Activated CD4-positive, alpha-beta T cell treated with anti-CD3 and anti-CD28 coated beads, Interleukin-2, amount 10 ng/mL, durations not matched to agents 24 days and 14 days (primary cell): ENCODE measurements at places on chromosomes 7 and 10. TPM values are rescaled to one million over a fixed set of nuclear protein-coding genes. Genes with fewer than 3 reads are reported as not detected.

Gene ZNF485
- total RNA-seq, result 7.1 and 9.2 TPM in 2 replicates

Gene NEUROD6
- total RNA-seq, result not detected in 2 replicates

Gene FOXK1
- 36.6 TPM in 2 replicates for total RNA-seq

Gene CHCHD1
- 34.9 and 37.8 TPM in 2 replicates for total RNA-seq

Gene LIPJ
- not detected in 2 replicates for total RNA-seq

Gene OR2A42
- not detected in 2 replicates for total RNA-seq

Gene GJD4
- total RNA-seq, result not detected in 2 replicates

Gene NKX1-2
- not detected in 2 replicates for total RNA-seq

GRCh38 chr10:50927522-50928189 is 42.2 kb upstream of the A1CF start:
- no peak overlapping the region for H3K4me3 ChIP-seq
- no peaks in the 10 kb centered on the region for H3K27me3 ChIP-seq
- no peaks in the 10 kb centered on the region for H3K36me3 ChIP-seq
- H3K27ac ChIP-seq, result no peak overlapping the region
- H3K4me1 ChIP-seq, result no peaks in the 10 kb centered on the region

- H3K4me3 ChIP-seq, result no peak overlapping the region
- H3K27me3 ChIP-seq, result no peaks in the 10 kb centered on the region
- H3K4me1 ChIP-seq, result no peaks in the 10 kb centered on the region
- no peaks in the 10 kb centered on the region for H3K36me3 ChIP-seq
- H3K27ac ChIP-seq, result no peak overlapping the region
- no peak for DNase-seq
Measured at GRCh38 chr7:46283852-46284251, 362.8 kb upstream of the IGFBP3 start.

DNA sequence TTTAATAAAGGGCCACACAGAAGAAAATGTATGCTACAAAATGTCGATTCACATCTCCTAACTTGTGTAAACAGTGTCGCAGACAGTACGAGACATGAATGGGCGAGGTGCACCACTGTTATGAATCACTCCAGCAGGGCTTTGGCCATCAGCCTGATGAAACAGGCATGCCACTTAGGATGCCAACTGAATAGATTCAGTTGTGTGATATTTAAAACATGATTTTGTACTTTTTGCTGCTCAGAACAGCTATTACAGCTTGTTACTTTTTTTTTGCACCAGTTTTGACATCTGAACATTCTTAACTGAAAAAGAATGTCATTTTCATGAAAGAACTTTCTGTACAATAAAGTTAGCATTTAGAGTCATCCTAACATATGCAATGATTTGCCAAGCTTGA is 138.1 kb downstream of the VTI1A start:
- DNase-seq, result no peak
- no peaks in the 10 kb centered on the region for H3K27me3 ChIP-seq
- no peak overlapping the region for H3K4me3 ChIP-seq
- no peaks in the 10 kb centered on the region for H3K36me3 ChIP-seq
- H3K4me1 ChIP-seq, result peaks cover 2% of the 10 kb centered on the region
- no peak overlapping the region for H3K27ac ChIP-seq

GRCh38 chr7:70738151-70738885 is 393.6 kb upstream of the GALNT17 start:
- DNase-seq, result no peak
- H3K4me3 ChIP-seq, result no peak overlapping the region
- H3K4me1 ChIP-seq, result no peaks in the 10 kb centered on the region
- no peak overlapping the region for H3K27ac ChIP-seq
- no peaks in the 10 kb centered on the region for H3K36me3 ChIP-seq

DNA sequence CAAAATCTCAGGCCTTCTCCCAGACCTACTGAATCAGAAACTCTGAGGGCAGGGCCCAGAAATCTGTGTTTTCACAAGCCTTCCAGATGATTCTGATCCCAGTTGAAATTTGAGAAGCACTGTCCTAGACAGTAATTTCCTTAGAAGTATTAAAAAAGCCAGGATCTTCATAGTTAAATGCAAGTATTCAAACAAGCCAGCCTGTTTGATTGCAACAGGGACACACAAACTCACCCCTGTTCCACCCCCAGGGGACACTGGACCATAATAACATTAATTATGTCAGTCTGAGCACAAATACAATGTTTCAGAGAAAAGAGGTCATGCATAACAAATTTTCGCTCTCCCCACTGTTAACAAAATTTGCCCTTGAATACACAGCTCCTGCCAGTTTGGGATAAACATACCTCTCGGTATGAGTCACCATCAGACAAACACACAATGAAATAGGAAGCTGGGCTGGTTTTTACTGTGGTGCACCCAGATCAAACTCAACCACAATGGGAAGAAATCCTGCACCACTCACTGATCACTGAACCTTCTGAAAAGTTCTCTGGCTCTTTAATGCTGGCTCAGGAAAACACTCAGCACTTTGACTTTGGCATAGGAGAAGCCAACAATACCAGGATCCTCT is 34.3 kb downstream of the ABLIM1 start:
- no peak overlapping the region for H3K27ac ChIP-seq
- peaks cover 2% of the 10 kb centered on the region for H3K36me3 ChIP-seq
- H3K4me3 ChIP-seq, result no peak overlapping the region
- H3K4me1 ChIP-seq, result peaks cover 10% of the 10 kb centered on the region
- DNase-seq, result no peak
- H3K27me3 ChIP-seq, result peaks cover 11% of the 10 kb centered on the region

DNA sequence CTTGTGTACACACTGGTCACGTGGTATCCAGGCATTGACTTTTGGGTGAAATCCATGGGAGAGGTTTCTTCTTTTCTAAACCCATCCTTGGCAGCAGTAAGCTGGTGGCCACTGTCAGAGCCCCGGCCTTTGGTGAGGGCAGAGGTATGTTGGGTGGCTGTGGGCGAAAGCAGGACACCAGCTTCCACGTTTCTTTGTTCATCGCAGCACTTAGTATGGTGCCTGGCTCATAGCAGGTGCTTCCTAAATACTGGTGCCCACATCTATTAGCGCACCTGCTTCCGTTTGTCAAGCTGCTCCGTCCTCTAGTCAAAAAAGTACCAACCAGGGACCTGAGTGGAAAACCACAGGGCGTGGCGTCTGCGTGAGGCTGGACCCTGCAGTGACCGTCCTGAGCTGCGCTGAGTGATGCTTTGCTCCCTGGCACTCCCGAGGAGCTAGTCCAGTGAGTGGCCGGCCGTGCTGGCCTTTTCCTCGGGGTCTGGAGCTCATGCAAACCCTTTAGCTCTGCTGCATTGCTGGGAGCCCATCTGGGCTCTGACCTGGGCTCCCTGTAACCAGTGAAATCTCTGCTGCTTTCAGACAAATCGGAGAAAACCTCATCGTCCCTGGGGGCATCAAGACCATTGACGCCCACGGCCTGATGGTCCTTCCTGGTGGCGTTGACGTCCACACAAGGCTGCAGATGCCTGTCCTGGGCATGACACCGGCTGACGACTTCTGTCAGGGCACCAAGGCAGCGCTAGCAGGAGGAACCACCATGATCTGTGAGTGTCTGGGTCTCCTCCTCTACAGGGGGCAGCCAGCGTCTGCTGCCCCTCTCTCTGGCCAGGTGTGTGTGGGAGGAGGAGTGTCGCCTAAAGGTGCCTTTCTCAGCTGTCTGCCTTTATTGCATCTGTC is 5.6 kb downstream of the DPYSL4 start:
- H3K27me3 ChIP-seq, result peaks cover 17% of the 10 kb centered on the region
- H3K4me3 ChIP-seq, result no peak overlapping the region
- no peak overlapping the region for H3K27ac ChIP-seq
- peaks cover 11% of the 10 kb centered on the region for H3K4me1 ChIP-seq
- DNase-seq, result no peak

DNA sequence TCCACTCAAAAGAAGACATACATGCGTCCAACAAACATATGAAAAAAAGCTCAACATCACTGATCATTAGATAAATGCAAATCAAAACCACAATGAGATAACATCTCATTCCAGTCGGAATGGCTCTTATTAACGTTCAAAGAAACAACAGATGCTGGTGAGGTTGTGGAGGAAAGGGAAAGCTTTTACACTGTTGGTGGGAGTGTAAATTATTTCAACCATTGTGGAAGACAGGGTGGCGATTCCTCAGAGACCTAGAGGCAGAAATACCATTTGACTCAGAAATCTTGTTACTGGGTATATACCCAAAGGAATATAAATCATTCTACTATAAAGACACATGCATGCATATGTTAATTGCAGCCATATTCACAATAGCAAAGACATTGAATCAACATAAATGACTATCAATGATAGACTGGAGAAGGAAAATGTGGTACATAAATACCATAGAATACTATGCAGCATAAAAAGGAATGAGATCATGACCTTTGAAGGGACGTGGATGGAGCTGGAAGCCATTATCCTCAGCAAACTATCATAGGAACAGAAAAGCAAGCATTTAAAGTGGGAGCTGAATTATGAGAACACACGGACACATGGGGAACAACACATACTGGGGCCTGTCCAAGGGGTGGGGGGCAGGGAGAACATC is 28.4 kb downstream of the PCDH15 start:
- no peaks in the 10 kb centered on the region for H3K27me3 ChIP-seq
- H3K4me3 ChIP-seq, result no peak overlapping the region
- H3K27ac ChIP-seq, result no peak overlapping the region

GRCh38 chr10:118596426-118597124 is 1.1 kb upstream of the PRLHR start:
- peaks cover 62% of the 10 kb centered on the region for H3K27me3 ChIP-seq
- peaks cover 1% of the 10 kb centered on the region for H3K36me3 ChIP-seq
- no peak for DNase-seq
- H3K27ac ChIP-seq, result no peak overlapping the region
- H3K4me1 ChIP-seq, result peaks cover 5% of the 10 kb centered on the region

DNA sequence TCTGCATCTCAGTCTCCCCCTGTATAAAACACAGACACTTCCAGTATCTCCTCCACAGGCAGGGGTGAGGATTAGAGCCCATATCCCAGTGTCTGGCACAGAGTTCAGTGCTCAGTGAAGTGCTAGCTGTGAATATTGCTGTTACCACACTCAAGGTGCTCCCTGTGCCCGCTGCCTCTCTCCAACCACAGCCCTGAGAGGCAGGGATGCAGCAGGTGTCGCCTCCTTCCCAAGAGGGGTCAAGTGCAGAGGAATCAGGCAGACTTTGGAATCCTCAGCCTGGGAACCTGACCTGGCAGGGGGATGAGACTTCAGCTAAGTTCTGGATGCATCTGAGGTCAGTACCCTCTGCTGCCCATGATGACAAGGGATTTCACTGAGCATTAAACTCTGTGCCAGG is 163.1 kb downstream of the GFRA1 start:
- H3K27me3 ChIP-seq, result no peaks in the 10 kb centered on the region
- no peak overlapping the region for H3K27ac ChIP-seq
- no peak for DNase-seq
- no peaks in the 10 kb centered on the region for H3K4me1 ChIP-seq
- no peaks in the 10 kb centered on the region for H3K36me3 ChIP-seq

GRCh38 chr10:9579110-9579705 is 1438.5 kb upstream of the CELF2 start:
- no peaks in the 10 kb centered on the region for H3K4me1 ChIP-seq
- DNase-seq, result no peak
- no peaks in the 10 kb centered on the region for H3K27me3 ChIP-seq
- no peak overlapping the region for H3K4me3 ChIP-seq

GRCh38 chr7:71768450-71768849 is 636.5 kb downstream of the GALNT17 start:
- DNase-seq, result no peak
- no peaks in the 10 kb centered on the region for H3K36me3 ChIP-seq
- no peaks in the 10 kb centered on the region for H3K4me1 ChIP-seq
- no peaks in the 10 kb centered on the region for H3K27me3 ChIP-seq
- no peak overlapping the region for H3K4me3 ChIP-seq
- H3K27ac ChIP-seq, result no peak overlapping the region

DNA sequence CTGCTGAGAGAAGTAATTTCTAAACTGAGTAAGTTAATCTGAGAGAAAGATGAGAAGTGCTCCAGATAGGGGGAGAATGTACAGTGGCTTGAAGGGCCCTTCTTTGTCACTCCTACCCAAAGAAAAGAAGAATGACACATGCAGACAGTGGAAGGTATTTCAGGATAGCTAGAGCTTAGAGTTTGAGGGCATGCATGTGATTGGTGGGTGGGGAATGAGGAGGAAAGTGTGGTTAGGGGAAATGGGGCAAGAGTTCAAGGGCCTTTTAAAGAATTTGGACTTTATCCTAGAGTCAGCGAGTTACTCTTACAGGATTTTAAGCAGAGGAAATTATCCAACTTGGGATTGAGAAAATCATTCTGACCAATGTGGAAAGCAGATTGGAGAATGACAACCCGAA is 50.0 kb downstream of the ANLN start:
- peaks cover 26% of the 10 kb centered on the region for H3K36me3 ChIP-seq
- no peak for DNase-seq
- H3K27ac ChIP-seq, result no peak overlapping the region
- H3K4me3 ChIP-seq, result no peak overlapping the region
- H3K27me3 ChIP-seq, result no peaks in the 10 kb centered on the region

DNA sequence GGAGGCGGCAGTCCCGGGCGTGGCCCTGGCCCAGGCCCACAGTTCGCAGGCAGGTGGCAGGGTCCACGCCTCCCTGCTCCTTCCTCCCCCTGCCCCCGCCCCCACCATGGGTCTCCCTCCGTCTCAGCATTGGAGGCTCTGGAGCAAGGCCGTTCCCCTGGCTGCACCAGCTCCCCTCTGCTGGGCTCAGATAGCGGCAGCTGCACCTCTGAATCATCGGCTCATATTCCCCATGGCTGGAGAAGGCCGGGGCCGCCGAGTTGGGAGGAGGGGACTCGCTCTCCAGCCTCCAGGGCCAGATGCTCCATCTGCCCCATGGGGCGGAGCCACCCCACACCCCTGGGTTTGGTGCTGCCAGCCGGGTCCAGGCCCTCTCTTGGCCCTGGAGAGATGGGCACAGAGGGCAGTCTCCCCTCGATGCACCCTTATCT is 145.0 kb downstream of the ELFN1 start:
- DNase-seq, result no peak
- peaks cover 5% of the 10 kb centered on the region for H3K27me3 ChIP-seq

GRCh38 chr7:94748376-94748775 is 92.4 kb upstream of the SGCE start:
- H3K4me3 ChIP-seq, result no peak overlapping the region
- H3K27me3 ChIP-seq, result no peaks in the 10 kb centered on the region
- no peaks in the 10 kb centered on the region for H3K4me1 ChIP-seq

GRCh38 chr7:101124376-101125056 is 2.4 kb upstream of the SERPINE1 start:
- H3K4me1 ChIP-seq, result peaks cover 49% of the 10 kb centered on the region
- H3K36me3 ChIP-seq, result no peaks in the 10 kb centered on the region
- DNase-seq, result peak; percentile 75
- peak overlapping the region; percentile 67 for H3K27ac ChIP-seq
- H3K27me3 ChIP-seq, result peaks cover 46% of the 10 kb centered on the region

- DNase-seq, result no peak
- H3K27ac ChIP-seq, result no peak overlapping the region
- no peaks in the 10 kb centered on the region for H3K36me3 ChIP-seq
- no peaks in the 10 kb centered on the region for H3K4me1 ChIP-seq
- peaks cover 33% of the 10 kb centered on the region for H3K27me3 ChIP-seq
- no peak overlapping the region for H3K4me3 ChIP-seq
Measured at GRCh38 chr10:30098629-30099028, 39.2 kb upstream of the JCAD start.

- H3K27me3 ChIP-seq, result no peaks in the 10 kb centered on the region
- H3K4me3 ChIP-seq, result no peak overlapping the region
- H3K4me1 ChIP-seq, result no peaks in the 10 kb centered on the region
Measured at GRCh38 chr10:4941540-4942330, 21.5 kb upstream of the AKR1C1 start.
